MM.1S (cell line): ENCODE measurements at places on chromosomes 4 and X.

GRCh38 chr4:10529291-10530136 is 72.3 kb upstream of the ZNF518B start:
- H3K4me3 ChIP-seq = no peak overlapping the region
- H3K4me1 ChIP-seq = no peaks in the 10 kb centered on the region
- DNase-seq = no peak
- H3K27ac ChIP-seq = no peak overlapping the region
- no peaks in the 10 kb centered on the region for H3K27me3 ChIP-seq
- H3K36me3 ChIP-seq = no peaks in the 10 kb centered on the region

- no peak overlapping the region for H3K27ac ChIP-seq
- no peak for DNase-seq
- no peaks in the 10 kb centered on the region for H3K36me3 ChIP-seq
- H3K27me3 ChIP-seq = no peaks in the 10 kb centered on the region
- H3K4me3 ChIP-seq = no peak overlapping the region
Measured at GRCh38 chr4:141524116-141524515, 112.3 kb upstream of the IL15 start.

- DNase-seq = no peak
- H3K27ac ChIP-seq = no peak overlapping the region
- no peaks in the 10 kb centered on the region for H3K36me3 ChIP-seq
- no peak overlapping the region for H3K4me3 ChIP-seq
Measured at GRCh38 chrX:47817421-47817820, 19.3 kb upstream of the ZNF81 start.

DNA sequence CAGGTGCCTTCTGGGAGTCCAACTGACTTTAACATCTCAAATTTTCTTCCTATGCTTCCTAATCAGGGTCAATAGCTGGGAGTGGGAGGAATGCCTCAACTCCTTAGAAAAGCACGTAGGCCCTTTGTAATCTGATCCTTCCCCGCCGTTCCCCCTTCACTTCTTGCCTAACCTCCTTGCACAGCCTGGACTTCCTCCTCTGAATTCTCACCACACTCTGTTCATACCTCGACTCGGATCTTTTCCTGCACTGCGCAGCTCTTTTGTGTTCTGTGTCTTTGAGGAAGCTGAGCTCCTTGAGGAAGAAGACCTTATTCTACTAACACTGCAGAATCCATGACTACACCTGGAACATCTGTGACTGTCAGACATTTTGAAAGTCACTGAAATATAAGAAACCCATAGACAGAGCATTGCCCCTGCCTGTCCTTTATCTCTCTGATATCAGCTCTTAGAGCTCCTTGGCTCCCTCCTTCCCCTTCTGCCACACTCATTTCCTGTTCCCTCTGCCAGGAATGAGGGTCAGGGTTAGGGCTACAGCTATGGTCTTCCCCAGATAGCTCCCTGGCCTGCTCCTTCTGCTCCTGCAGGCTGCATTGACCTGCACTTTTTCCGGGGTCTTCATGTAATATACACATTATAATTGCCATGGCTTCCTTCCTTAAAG is 140.2 kb upstream of the LDB2 start:
- no peak for DNase-seq
- no peaks in the 10 kb centered on the region for H3K4me1 ChIP-seq
- H3K27me3 ChIP-seq = no peaks in the 10 kb centered on the region
- H3K27ac ChIP-seq = no peak overlapping the region
- no peaks in the 10 kb centered on the region for H3K36me3 ChIP-seq

DNA sequence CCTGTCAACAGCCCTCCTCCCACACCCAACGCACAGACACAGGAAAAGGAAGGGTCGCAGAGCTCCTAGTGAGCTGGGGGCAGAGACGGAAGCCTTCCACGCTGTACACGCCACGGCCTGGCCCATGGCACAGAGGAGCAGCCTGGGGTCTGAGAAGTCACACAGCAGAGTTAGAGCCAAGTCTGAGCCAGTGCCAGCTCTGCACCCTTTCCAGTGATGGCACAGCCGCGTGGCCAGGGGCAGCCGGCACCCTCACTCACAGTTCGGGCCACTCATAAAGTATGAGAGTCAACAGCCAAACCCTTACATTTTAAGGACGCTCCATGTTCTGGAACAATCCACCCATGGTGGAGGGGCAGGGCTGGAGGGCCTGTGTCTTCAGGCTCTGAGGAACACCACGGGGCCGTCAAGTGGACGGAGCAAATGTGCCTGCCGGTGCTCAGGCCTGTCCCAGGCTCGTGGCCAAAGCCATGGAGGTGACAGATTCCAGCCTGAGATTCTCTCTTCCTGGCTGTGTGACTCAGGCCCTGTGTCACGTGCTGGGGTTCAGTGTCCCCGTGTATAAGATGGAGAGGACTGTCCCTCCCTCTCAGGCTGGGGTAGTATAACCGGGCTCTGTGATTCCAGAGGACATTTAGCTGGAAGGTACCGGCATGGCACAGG is 91.2 kb downstream of the ABLIM2 start:
- H3K4me3 ChIP-seq = no peak overlapping the region
- no peak for DNase-seq
- H3K27ac ChIP-seq = no peak overlapping the region
- no peaks in the 10 kb centered on the region for H3K4me1 ChIP-seq

GRCh38 chr4:60865273-60865672 is 334.9 kb upstream of the ADGRL3 start:
- no peaks in the 10 kb centered on the region for H3K36me3 ChIP-seq
- H3K4me3 ChIP-seq = no peak overlapping the region
- no peaks in the 10 kb centered on the region for H3K27me3 ChIP-seq
- no peak for DNase-seq
- H3K4me1 ChIP-seq = no peaks in the 10 kb centered on the region; the same call in 1 of the 2 replicates
